ENCODE measurements at places on chromosomes 12 and 14.

GRCh38 chr12:63006536-63006935 is 71.6 kb upstream of the PPM1H start:
- DNase-seq = no peak

DNA sequence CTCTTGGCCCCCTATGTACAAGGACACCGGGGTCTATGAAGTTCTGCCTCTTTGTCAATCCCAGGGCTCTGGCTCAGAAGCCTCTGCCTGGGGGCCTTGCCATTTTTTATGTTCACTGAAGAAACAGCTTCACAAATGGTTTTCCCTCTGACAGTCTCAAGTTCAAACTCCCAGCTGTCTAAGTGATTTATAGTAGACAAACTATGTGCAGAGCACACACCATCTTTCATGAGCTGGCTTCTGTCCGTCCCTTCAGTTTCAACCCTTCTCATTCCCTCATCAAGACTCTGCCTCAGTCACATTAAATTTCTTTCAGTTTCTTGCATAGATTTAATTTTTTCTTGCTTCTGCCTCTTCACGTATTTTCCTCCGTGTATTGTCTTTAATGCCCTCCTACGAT is 2.7 kb upstream of the DCD start:
- no peak for DNase-seq

DNA sequence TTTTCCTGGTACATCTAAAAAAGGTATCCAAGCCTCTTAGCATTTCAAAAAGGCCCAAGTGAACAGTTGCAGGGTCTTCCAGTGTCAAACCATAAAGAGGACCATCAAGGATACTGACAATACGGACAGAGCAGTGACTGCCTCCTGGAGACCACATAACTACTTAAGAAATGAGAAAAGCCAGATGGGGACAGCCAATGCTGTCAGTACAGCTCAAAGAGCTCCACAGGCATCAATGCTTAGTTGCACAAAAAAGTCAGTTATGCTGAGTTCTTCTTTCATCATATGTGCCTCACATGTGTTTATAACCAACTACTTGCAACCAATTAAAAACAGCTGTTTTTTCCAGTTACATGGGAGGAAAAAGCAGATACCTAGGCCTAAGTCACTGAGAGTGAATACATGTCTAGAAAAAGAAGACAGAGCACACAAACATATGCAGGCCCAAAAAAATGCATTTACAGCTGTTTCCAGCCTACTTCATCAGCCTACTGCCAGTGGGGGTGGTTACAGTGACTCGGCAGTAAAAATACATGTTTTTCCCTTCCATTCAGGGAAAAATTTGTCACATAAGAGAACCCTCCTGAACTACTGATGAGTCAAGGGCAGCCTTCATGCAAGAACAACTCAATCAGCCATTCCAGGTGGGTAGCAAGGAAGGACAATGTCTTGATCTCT is 84.0 kb downstream of the DCAF5 start:
- no peak for DNase-seq

GRCh38 chr12:131218923-131219669 is 265.4 kb downstream of the ADGRD1 start:
- no peak for DNase-seq

DNA sequence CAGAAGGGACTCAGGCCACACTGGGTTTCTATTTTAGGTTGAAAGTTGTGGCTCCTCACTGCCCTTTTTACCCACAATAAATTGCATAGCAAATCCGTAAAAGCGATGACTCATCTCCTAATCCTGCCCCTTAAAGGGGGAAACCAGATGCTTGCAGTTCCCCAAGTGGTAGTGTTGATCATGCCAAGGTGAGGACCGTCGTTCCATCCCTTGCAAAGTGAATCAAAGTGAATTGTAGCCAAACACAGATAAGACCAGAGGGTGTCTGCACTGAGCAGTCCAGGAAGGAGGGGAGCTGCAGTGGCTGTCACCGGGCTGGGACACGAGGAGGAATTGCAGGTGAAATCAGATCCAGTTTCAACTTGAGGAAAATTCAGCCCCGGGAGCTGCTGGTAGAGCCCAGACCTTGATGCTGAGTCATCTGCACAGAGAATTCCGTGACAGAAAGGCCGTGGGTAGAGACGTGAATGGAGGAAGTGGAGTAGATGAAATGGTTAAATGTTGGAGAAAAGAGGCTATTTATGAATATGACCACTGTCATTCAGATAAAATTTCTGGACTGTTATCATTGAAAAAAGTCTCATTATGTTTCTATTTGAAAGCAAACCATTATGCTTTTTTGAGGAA is 44.2 kb upstream of the MMP17 start:
- peak; percentile 12 for DNase-seq

DNA sequence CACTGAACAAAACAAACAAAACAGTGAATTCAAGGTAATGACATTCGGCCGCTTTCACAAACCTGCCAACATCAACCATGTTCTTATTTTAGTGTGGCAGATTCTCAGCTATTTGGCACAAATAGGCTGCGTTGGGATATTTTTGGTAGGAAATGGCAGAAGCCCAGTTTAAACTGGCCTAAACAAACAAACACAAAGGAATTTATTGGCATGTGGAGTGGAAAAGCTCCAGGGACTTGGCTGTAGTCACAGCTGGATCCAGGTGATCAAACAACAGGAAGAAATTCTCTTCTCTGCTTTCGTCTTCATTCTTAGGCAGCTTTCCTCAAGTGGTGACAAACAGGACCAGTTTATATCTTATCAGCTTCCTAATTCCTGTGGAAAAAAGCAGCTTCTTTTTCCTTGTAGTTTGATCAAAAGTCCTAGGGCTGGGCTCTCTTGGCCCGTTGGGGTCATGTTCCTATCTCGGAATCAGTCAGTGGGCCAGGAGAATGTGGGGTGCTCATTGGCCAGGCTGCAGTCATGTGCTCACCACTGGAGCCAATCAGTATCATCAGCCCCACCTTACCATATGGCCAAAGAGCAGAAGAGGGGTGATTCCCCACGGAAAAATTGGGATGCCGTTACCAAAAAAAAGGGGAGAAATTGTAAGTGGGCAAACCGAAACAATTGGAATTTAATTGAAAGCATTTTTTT is 22.6 kb downstream of the C12orf75 start:
- no peak for DNase-seq

- DNase-seq = no peak
These were observed 11.0 kb downstream of the PLEKHG3 start for GRCh38 chr14:64715146-64715627.

GRCh38 chr12:638953-639557 is 24.2 kb downstream of the NINJ2 start:
- peak; percentile 76 for DNase-seq

DNA sequence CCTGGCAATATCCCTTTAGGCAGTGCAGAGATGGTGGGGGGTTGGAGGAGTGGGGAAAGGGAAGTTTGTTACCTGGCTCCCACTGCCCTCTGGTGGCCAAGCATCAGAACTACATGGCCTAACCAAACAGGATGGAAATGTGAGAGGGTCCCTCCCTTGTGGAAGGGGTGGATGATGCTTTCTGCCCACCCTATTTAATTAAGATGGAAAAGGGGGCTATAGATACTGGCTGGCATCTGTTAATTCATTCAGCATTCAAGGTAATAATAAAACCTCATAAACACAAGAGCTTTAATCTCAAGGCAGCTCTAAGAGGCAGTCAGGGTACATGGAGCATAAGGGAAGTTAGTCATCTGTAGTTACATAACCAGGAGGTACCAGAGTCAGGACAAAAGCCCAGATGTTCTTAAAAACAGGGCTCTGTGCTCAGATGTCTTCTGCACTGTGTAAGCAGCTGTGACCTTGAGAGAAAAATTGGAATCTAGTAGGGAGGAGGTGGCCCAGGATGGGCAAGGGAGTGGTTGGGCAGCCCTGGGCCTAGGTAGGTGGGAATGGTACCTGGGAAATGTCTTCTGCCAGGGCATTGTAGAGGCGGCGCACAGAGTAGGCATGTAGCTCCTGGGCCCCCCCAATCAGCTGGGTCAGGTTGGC is 4.6 kb downstream of the AP1G2 start:
- no peak for DNase-seq

DNA sequence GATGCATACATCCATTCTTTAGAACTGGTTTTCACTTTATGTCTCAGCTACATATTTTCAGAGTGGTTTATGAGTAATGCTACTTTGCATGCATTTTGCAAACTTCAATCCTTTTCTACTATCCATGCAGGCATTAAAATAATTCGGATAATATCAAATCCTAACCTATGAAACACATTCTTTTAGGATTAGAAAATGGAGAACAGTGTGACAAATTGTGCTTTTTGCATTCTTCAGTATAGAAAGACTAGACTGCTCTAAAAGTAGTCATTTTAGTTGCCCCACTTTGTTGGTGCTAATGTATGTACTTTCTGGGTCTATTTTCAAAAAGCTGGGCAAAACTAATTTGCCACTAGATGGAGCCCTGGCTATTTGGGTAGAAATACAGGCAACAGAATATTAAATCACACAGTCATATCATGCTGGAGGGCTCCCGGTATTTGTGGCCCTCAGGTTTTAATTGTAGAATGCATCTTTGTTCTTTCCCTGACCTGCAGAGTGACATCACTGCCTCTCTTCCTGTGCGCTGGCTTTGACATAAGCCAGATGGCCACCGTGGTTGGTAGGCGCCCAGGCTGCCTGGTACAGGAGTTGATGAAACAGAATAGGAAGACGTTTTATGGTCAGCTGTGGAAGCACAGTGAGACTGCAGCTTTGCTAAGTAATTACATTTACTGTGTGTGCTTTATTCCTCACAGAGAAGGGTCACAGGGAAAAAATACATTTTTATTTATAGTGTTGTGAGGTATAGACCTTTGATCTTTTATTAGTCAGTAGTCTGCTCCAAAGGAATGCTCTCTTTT is 28.1 kb downstream of the MSRB3 start:
- DNase-seq = peak; percentile 14

DNA sequence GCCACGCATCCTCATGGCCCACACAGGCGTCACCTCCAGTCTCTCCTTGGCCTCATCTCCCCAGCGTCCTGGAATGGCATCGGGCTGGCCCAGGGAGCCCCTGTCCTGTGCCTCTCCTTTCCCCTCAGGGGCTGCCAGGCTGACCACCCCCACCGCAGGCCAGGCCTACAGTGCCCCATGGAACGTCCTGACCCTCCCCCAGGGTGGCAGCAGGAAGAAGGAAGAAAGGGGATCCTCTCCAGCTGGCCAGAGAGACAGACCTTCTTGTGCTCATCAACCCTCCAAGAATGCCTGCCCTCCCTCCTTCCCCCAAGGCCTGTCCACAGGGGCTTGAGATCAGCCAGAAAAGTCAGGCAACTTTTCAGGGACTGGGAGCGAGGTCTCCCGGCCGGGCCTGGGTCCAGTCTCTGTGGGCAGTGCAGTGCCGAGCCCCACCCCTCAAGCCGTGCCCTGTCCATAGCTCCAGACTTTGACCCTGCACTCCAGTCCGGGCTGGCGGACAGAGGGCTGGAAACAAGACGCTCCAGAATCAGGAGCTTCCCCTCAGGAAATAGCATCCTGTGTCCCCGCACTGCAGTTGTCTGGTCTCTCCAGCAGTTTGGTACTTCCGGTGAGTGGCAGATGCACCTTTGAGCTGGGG is at the start of gene DAO:
Gene DAO (plus strand): TSS at position 478 of the 640 bp plus-strand sequence. CDS start 4,915 bp downstream, outside the sequence.
- no peak for DNase-seq

DNA sequence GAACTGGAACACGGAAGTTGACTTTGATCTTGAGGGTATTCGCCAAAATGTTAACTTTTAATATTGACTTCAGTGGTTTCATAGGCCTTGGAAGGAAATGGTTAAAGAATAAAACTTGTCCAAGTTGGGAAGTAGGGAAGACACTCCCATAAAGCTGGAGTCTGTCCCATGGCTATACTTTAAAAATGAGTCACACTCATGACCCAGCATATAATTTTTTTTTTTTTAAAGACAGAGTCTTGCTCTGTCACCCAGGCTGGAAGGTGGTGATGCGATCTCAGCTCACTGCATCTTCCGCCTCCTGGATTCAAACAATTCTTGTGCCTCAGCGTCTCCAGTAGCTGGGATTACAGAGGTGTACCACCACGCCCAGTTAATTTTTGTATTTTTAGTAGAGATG is 19.6 kb downstream of the TMPRSS12 start:
- DNase-seq = no peak

DNA sequence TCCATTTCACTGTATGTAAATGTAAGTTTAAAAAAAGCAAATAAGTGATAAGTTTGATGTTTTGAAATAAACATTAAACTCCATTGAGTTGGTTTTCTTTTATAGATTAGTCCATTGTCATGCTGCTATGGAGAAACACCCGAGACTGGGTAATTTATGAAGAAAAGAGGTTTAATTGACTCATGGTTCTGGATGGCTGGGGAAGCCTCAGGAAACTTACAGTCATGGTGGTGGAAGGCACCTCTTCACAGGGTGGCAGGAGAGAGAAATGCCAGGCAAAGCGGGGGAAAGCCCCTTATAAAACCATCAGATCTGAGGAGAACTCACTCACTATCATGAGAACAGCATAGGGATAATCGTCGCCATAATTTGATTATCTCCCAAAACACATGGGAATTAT is 48.4 kb upstream of the OXA1L start:
- no peak for DNase-seq

GRCh38 chr12:131994589-131994988 is 44.8 kb downstream of the EP400 start:
- DNase-seq = no peak

DNA sequence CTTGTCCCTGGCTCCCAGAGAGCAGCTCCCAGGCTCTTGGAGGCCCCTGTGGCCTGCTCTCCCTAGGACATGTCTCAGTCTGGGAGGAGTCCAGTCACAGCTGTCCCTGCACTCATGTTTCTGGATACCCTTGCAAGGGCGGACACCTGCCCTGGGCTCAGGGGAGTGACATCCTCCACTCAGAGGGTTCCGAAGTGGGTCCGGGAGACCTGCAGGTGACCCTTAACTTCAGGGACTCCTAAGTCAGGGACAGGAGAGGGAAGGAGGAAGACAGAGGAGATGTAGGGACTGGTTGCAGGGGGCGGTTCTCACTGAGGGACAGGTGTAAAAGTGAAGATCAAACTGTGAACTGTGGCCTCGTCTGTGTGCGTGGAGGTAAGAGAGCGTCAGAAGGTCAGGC is 37.6 kb downstream of the CACNA2D4 start:
- no peak for DNase-seq

- no peak for DNase-seq
These were observed 53.8 kb downstream of the SPTLC2 start for GRCh38 chr14:77562681-77563080.

- DNase-seq = no peak
These were observed 1.1 kb downstream of the CCDC197 start for GRCh38 chr14:93997916-93998870.

DNA sequence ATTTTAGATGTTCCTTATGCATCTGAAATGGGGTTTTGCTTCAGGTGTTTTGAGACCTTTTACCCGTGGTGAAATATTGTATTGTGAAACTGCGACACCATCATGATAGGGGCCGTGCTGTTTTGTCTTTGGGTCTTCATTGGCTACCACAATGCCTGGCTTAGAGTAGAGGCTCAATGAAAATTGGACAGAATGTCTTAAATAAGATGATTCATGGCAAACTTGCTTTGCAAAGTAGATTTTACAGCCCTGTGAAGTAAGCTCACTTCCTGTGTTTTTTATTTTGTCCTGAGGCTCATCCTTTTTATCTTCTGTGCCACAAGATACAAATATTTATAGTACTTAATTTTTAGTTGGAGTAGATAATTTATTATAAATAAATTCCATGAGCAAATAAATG is 111.3 kb upstream of the FRMD6 start:
- DNase-seq = no peak
